ENCODE measurements at places on chromosomes 7 and 10.

- no peak for DNase-seq
Measured at GRCh38 chr10:132541601-132542011, 4.0 kb downstream of the INPP5A start.

DNA sequence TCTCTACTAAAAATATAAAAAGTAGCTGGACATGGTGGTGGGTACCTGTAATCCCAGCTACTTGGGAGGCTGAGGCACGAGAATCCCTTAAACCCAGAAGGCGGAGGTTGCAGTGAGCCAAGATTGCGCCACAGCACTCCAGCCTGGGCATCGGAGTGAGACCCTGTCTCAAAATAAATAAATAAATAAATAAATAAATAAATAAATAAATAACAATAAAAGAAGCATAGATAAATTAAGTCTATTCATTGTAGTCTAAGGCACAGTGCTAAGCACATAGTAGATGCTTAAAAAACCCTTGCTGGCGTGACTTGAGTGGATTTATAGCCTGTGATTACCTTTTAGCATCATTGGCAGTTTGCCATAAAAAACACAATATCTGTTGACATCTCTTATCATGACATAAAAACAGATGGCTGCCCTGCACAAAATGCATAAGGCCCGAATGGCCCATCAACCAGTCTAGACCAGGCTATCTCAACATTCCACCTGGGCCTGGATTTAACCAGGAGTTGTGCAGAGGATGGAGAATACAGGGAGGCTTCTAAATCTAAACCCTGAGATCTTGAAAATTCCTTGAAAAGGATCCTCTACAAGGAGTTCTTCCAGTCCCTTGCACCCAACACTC is 94.9 kb downstream of the PRLHR start:
- DNase-seq: no peak

GRCh38 chr10:111784436-111784835 is 399.1 kb downstream of the GPAM start:
- no peak for DNase-seq

GRCh38 chr10:124654686-124655085 is 89.5 kb downstream of the FAM53B start:
- DNase-seq: no peak

GRCh38 chr7:133135451-133135850 is 53.6 kb upstream of the CHCHD3 start:
- DNase-seq: no peak
